ENCODE measurements at places on chromosomes 1 and 21. TPM values are rescaled to one million over a fixed set of nuclear protein-coding genes. Genes with fewer than 3 reads are reported as not detected.

Gene SLC26A9
- 0.05 TPM for total RNA-seq

DNA sequence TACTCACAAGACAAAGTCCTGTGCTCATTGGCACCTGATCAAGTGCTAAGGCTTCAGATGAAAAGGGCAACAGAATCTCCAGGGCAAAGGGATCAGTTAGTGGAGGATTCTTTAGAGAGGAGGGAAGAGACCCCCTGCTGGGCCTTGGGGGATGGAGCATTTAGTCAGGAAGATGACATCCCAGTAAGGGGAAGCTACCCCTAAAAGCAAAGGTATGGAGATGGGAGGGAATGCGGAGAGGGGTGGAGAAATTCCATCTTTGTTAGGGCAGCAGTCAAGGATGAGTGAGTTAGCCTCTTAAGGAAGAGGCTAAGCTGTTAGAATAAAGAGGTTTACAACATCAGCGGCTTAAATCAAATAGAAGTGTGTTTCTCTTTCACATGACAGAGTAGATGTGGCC, 67.4 kb downstream of the ST6GALNAC3 start:
- no peak for DNase-seq

Gene C1orf105
- not detected for total RNA-seq

GRCh38 chr1:223338811-223339746, 24.9 kb downstream of the SUSD4 start:
- no peak for DNase-seq

DNA sequence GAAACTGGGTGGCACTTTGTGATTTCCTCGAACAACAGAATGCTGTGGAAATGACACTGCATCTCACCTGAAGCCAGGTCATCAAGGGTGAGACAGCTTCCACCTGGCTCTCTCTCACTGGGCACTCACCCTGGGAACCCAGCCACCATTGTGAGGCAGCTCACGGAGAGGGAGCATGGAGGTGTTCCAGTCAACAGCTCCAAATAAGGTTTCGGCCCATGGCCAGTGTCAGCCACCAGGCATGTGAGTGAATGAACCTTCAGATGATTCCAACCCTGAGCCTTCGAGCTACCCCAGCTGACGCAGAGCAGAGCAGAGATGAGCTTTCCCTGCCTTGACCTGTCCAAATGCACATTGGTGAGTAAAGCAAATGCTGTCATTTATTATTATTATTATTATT, 58.1 kb downstream of the SYDE2 start:
- peak; percentile 92 for DNase-seq

- DNase-seq = no peak
Measured at GRCh38 chr1:151312826-151313225, 14.4 kb downstream of the PI4KB start.

- DNase-seq = no peak
Measured at GRCh38 chr1:118338936-118339335, 153.9 kb upstream of the SPAG17 start.

DNA sequence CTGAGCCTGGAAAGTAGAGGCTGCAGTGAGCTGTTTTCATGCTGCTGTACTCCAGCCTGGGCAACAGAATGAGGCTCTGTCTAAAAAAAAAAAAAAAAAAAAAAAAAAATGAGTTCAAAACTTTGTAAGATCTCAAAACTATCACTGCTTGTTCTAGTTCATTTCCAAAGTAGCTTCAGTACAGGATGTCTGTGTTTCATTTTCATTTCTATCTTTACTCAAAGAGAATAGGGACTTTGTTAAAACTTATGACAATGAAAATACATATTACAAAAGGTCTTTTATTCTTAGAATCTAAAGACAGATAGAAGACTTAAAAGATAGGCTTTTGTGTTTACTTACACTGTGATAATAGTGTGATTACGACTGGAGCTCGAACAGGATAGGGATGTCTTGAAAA, 709.7 kb downstream of the ADGRL2 start:
- no peak for DNase-seq

Gene FTCD
- 668 TPM for total RNA-seq

DNA sequence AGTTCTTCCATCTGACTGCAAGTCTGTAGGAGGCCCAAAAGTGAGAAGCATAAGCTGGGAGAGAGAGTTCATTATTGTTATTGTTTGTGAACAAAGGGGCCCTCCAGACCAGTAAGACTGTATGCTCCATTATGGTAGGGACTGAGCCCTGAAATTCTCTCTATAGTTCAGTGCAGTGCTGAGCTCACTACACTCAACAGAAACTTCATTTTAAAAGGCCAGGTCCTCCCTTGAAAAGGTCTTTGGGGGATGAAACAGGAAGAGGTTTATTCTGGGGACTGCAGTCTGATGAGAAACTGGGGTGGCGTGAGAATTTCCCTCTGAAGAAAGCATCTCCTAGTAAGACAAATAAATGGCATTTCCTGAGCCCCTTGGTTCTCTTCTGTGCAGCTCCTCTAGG, 5.5 kb upstream of the GATAD2B start:
- no peak for DNase-seq

- DNase-seq = no peak
Measured at GRCh38 chr1:93501399-93501798, 53.5 kb downstream of the FNBP1L start.

Gene OR2T2
- total RNA-seq = not detected

Gene CADM3
- total RNA-seq = 0.20 TPM

DNA sequence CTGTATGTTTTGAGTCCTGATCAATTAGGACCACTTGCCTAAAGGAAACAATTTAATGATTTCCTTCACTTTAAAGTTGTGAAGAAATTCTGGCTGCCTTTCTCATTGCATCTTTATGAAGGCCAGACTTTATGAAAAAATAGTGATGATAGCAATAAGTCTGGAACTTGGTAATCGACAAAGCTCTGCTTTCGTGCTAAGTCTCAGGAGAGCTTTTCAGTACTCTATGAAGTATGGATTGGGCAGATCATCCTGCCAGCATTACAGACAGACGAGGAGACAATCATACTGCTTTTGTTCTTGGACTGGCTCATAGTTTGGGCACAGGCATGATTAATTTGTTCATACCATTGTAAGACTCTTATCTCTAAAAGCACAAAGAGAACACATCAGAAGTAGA, 45.5 kb upstream of the KCNJ15 start:
- DNase-seq = no peak

Gene SPRR2F
- total RNA-seq = not detected

DNA sequence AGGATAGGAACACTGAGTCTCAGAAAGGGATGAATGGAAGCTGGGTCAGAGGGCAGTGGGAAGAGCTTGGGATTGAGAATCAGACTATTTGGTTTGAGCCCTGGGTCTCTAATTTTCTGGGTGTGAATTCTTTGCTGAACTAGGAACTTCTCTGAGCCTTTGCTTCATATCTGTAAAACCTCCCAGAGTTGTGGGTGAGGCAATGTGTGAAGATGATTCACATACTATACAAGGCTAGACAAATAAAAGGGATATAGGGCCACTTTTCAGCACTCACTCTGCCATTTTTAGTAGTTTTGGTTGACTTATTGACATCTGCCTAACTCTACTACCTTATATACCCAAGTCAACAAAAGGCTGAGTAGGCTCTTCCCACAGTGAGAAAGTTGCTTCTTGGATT, 77.7 kb upstream of the JUN start:
- no peak for DNase-seq

- no peak for DNase-seq
Measured at GRCh38 chr1:82849460-82849859, 1048.7 kb downstream of the ADGRL2 start.

- DNase-seq = no peak
Measured at GRCh38 chr1:42981255-42981805, 22.7 kb upstream of the SLC2A1 start.

Measured in left lobe of liver (tissue), 2 donors.